Cardiac muscle cell (in vitro differentiated cells and primary cell): ENCODE measurements at places on chromosomes 12 and 14. TPM values are rescaled to one million over a fixed set of nuclear protein-coding genes. Genes with fewer than 3 reads are reported as not detected.

KCNJ8 gene
- total RNA-seq, result 9.7 and 11.4 TPM in 2 replicates

VRTN gene
- 0.39 and 2.7 TPM in 2 replicates for total RNA-seq

NXPH4 gene
- total RNA-seq, result 0.80 and 1.1 TPM in 2 replicates

SLCO1B1 gene
- not detected in 2 replicates for total RNA-seq

KLRG1 gene
- 5.6 and 8.5 TPM in 2 replicates for total RNA-seq

TMTC1 gene
- 25.3 and 30.3 TPM in 2 replicates for total RNA-seq

ESPL1 gene
- 7.8 and 23.9 TPM in 2 replicates for total RNA-seq

POLE2 gene
- 2.8 and 4.5 TPM in 2 replicates for total RNA-seq

PTGER2 gene
- not detected in 2 replicates for total RNA-seq

RGS6 gene
- total RNA-seq, result 0.63 and 0.86 TPM in 2 replicates
